ENCODE measurements at places on chromosomes 13 and 19.

- no peak for DNase-seq
Observed at GRCh38 chr13:106232681-106233080, 302.8 kb downstream of the EFNB2 start.

GRCh38 chr13:43339145-43339804 is 315.9 kb downstream of the DNAJC15 start:
- no peak for DNase-seq

- DNase-seq: no peak
Observed at GRCh38 chr13:98374750-98375149, 197.7 kb upstream of the RNF113B start.

GRCh38 chr13:71577127-71577526 is 289.9 kb downstream of the DACH1 start:
- no peak for DNase-seq

GRCh38 chr13:78298657-78299056 is 304.7 kb downstream of the POU4F1 start:
- no peak for DNase-seq

GRCh38 chr13:32210101-32210500 is 105.1 kb downstream of the ZAR1L start:
- DNase-seq: no peak

- no peak for DNase-seq
Observed at GRCh38 chr13:41520660-41521630, 63.6 kb downstream of the RGCC start.

- no peak for DNase-seq
Observed at GRCh38 chr13:21733475-21734263, 62.8 kb downstream of the FGF9 start.

DNA sequence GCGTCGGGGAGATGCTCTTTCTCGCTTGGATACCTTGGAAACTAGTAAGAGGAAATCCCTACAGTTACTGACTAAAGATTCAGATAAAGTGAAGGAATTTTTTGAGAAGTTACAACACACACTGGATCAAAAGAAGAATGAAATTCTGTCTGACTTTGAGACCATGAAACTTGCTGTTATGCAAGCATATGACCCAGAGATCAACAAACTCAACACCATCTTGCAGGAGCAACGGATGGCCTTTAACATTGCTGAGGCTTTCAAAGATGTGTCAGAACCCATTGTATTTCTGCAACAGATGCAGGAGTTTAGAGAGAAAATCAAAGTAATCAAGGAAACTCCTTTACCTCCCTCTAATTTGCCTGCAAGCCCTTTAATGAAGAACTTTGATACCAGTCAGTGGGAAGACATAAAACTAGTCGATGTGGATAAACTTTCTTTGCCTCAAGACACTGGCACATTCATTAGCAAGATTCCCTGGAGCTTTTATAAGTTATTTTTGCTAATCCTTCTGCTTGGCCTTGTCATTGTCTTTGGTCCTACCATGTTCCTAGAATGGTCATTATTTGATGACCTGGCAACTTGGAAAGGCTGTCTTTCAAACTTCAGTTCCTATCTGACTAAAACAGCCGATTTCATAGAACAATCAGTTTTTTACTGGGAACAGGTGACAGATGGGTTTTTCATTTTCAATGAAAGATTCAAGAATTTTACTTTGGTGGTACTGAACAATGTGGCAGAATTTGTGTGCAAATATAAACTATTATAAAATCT is 2.7 kb upstream of the KCNRG start:
- DNase-seq: no peak

DNA sequence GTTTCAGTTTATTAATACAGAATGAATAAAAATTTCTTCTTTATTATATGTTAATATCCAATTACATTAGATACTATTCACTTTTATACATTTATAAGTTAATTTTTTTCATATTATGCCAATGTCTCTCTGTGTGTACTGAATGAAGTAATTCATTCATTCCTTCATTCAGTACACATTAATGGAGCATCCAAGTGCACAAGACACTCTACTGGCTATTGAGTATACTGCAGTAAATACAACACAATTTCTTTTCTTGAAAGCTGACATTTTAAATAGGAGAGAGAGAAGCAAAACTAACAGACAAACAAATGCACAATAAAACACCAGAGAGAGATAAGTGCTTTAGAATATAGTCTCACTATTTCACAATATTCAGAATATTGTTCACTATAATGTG is 1038.3 kb upstream of the SPRY2 start:
- no peak for DNase-seq

- DNase-seq: no peak
Observed at GRCh38 chr13:98054301-98054700, 88.6 kb upstream of the FARP1 start.

DNA sequence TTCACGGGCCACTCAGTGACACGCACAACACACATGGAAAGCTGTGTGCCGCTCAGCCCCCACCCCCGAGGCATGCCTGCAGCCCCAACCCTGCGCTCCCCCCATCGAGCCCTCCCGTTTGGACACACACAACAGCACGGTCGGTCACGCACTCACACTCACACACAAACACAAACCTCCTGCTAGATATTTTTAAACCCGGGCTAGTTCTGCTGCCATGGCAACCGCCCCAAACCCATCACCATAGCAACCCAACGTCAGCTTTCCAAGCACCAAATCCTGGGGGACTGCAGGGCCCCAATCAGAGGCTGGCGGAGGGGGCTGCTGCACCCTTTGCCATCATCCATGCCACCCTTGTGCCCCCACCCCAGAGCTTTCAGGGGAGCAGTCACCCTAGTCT is 2.5 kb upstream of the NOVA2 start:
- no peak for DNase-seq

DNA sequence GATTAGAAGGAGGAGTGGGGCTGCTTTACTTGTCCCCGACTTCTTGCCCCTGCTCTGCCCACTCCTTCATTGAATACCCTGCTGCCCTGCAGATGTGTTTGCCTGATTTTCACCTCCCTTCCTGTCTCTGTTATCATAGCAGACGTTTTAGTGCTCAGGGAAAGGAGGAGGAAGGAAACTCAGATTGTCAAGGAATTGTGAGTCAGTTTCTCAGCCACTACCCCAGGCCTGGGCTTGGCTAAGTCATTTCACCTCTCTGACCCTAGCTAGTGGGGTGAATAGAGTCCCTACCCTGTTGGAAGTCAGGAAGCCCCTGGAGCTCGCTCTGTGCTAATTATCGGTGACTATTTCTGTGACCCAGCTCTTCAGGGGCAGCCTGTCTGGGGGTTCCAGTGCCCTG is 3.9 kb downstream of the BCKDHA start:
- no peak for DNase-seq
